ENCODE measurements at places on chromosomes 11 and 22.

DNA sequence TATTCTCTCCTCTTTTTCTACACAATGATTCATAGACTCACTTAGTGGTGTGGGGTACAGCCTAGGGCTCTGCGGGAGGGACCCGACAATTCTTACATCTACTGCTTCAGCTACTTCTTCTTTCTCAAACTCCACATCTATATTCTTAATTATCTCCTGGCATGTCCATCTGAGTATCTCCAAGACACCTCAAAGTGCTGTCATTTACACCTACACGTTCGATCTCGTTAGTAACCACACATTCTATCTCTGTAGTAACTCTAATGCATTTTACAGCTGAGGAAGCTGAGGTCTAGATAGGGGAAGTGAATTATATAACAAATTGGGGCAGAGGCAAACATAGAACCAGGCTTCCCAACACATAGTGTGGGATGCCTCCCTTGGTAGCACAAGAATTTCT lies 27.7 kb upstream of the RRM1 start:
- no peak for DNase-seq

GRCh38 chr11:61334434-61335354 lies 1.7 kb downstream of the TKFC start:
- DNase-seq = no peak

DNA sequence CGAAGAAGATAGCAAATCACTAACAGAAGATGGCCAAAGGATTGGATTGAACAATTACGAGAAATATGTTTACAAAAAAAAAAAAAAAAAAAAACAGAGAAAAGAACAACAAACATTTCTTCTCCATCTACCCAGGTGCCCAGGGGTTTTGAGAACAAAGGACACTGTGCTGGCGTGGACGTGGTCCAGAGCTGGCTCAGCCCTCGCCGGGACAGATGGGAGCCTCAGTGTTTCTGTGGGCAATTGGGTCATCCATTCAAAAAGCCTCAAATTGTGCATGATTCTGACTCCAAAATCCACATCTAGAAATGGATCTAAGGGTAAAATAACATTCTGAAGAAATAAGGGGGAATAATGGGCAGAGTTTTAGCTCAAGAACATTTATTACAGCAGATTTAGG lies 63.1 kb downstream of the DHCR7 start:
- DNase-seq = no peak

DNA sequence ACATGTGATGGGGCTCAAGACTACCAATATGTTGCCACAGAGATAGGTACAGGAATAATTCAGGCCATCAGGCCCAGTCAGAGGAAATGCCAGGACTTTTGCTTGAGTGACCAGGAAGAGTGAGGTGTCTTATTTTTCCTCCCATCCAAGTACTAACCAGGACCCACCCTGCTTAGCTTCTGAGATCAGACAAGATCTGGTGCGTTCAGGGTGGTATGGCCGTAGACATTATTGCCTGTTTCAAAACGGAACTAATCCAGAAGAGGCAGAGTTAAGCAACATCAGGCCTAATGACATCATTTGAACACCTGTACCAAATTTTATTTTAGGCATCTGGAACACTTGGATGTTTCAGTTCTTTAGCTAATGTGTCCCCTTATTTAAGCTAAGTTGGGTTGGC lies 205.5 kb upstream of the POU2AF2 start:
- no peak for DNase-seq
